ENCODE measurements at places on chromosomes 11 and 22.

DNA sequence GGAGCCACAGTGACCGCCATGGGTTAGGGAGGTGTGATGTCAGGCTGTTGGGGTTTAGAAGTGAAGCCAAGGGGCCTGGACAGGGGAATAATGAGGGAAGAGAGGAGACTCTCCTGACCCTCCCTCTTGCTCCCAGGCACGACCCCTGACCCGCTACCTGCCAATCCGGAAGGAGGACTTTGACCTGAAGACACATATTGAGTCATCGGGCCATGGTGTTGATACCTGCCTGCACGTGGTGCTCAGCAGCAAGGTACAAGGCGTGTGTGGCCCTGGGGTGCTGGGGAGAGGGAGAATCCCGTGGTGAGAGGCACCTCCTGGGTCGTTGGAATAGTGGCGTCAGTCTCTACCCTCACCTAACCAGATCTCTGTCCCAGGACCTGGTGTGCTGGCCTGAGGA, 29.5 kb downstream of the TREH start:
- no peak for DNase-seq

- DNase-seq: peak; percentile 90
These were observed 1.1 kb downstream of the EED start for GRCh38 chr11:86245369-86246292.

DNA sequence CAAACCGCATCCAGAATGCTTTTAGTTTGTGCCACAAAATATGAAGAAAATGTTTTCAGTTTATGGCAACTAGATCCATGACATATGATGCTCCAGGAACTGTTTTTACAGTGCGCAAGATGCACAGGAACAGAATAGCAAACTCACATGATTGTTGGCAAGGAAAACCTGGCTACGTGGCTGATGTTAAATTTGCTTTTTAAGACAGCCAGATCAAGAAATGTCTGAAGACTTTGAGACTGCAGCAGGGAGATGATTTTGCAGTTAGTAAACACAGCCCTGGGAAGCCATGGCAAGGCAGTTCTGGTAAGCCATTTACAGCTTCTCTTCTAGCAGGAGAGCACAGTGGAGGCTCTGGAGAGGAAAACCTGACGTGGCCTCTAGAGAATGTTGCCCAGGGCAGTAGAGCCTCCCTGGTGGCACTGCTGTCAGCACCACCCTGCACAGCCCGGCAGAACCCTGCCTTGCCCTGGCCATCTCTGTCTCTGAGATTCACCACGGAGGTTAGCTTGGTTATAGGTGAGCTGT, 69.8 kb upstream of the TNRC6B start:
- DNase-seq: peak; percentile 65

GRCh38 chr22:19516378-19517170, 7.6 kb downstream of the CLDN5 start:
- no peak for DNase-seq

DNA sequence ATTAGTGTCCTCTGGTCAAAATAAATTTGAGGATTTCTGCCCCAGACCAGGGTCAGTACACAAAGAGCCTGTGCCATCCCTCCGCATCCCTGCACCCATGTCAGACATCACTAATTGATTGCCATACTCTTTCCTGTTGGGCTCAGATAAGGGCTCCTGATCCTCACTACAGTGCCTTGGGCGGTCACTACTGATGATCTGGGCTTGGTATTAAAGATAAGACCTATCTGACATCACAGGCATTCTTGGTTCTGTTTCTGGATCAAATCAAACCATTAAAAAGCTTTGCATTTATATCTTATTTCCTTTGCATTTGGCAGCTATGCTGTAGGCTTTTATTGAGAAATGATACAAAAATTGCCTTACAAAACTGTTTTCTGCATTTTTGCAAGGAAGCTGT, 103.5 kb upstream of the TENM4 start:
- peak; percentile 73 for DNase-seq

- no peak for DNase-seq
These were observed 331.4 kb downstream of the LARGE1 start for GRCh38 chr22:33588860-33589259.

DNA sequence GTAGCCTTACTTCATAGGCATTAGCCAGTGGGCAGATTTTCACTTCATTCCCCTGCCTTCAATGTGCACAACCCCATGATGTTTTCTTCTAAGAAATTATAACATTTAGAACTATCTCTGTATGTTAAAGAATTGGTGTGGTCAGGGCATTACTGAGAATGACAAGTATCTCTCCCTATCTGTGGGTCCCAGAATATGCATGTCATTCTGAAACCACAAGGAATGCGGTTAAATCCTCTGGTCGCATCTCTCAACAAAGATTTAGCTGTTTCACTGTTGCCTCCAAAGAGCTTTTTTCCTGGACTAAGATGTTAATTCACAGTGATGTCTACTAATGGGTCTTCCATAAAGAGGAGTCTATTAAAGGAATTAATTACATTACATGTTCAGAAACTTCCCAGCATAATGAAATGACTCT, 62.7 kb downstream of the LIF start:
- peak; percentile 97 for DNase-seq

GRCh38 chr11:88359114-88359513, 21.6 kb upstream of the CTSC start:
- peak; percentile 95 for DNase-seq

- no peak for DNase-seq
These were observed 45.8 kb downstream of the SIK3 start for GRCh38 chr11:117052196-117053149.

DNA sequence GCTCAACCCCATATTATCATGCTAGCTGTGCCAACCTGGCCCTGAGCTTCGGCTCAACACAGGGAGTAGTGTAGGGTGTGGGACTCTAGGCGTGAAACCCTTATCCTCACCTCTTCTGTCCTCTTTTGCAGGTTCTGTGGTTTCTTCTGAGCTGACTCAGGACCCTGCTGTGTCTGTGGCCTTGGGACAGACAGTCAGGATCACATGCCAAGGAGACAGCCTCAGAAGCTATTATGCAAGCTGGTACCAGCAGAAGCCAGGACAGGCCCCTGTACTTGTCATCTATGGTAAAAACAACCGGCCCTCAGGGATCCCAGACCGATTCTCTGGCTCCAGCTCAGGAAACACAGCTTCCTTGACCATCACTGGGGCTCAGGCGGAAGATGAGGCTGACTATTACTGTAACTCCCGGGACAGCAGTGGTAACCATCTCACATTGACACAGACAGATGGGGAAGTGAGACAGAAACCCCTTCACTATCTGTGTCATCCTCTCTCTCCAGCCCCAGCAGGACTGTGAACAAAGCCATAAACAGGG, 76.4 kb downstream of the GGTLC2 start:
- no peak for DNase-seq

DNA sequence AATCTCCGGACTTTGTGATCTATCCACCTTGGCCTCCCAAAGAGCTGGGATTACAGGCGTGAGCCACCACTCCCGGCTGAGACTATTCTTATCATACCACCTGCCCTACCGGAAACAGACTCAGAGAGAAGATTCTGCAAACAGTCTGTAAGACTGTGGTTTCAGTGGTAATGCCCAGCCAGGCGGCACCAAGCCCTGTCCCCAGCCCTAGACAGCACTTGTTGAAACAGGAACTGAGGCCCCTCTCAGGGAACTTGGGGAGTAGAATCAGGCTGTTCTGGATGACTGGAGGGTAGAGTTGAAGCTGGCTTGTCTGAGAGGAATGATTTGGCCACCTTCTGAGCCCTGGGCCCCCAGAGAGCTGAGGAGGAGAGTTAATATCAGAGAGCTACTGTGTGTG, 1.3 kb upstream of the INSC start:
- peak; percentile 59 for DNase-seq

- peak; percentile 71 for DNase-seq
These were observed 504 bp downstream of the CFL1 start for GRCh38 chr11:65857500-65857852.

- DNase-seq: peak; percentile 58
These were observed 155.7 kb downstream of the BBOX1 start for GRCh38 chr11:27196203-27196897.

DNA sequence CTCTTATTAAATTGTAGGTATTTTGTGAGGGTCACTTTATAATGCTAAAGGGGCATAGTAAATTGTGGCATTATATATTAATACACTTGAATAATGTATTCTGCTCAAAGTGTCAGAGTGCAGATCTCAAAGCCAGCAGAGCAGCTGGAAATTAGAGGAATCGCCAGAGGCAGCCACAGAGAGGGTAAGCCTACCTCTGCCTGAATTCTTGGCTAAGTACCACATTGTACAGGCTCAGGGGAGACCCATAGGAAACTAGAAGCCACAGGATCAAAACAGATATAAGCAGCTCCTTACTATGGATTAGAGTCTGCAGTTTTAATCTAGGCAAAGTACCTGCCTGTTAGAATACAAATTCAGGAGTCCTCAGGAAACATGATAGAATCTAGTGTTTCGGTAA, 249.3 kb downstream of the DDX10 start:
- DNase-seq: no peak

Measured in OCI-M1 (cell line).